Activated CD4-positive, alpha-beta T cell treated with anti-CD3 and anti-CD28 coated beads for 4 hours (primary cell): ENCODE measurements at places on chromosomes 7 and 10.
A peak's percentile ranks its signal among the peaks of the same experiment; 100 is the strongest.

GRCh38 chr7:76047305-76047810 lies 442 bp downstream of the STYXL1 start:
- DNase-seq, result no peak

GRCh38 chr7:2864204-2864985 lies 20.3 kb upstream of the GNA12 start:
- DNase-seq, result no peak

GRCh38 chr7:1065585-1066241 lies 21.4 kb downstream of the GPR146 start:
- peak; percentile 78 for DNase-seq

- DNase-seq, result no peak
These were observed 342 bp downstream of the OR2AE1 start for GRCh38 chr7:99876491-99876890.

DNA sequence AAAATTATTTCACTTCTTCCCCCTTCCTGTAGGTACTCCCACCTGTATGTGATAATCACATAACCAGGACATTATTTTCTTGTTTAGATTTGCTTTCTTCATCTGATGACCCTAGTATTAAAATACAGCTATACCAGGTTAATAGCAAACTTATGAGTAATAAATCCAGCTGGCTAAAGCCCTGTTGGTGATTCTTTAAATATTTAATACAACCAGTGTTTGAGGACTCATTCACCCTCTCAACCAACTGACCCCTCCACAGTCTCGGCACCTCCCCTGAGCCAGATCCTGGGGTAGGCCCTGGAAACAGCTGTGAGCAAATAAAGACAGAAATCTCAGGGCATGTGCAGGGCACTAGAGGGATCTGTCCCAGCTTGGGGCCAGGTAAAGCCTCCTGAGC lies 58.5 kb downstream of the BLNK start:
- DNase-seq, result no peak

DNA sequence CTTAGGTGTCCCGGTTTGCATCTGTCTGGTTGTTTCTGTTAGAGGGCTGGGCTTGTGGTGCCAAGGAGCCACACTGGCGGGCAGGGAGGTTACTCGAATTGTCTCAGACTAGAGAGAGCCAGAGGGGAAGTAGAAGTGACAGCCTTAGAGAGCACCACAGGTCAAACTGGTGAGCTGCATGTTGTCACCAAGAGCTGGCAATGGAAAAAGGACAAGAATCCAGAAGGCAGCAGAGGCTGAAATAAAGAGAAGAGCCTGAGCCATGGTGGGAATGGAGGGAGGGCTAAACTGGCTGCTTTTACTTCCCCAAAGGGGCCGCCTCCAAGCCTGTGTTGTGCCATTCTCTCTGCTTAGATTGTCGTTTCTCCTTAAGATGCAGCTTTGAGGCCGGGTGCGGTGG lies 31.1 kb upstream of the RHBDD2 start:
- no peak for DNase-seq

GRCh38 chr10:5546891-5547680 lies 22.3 kb downstream of the CALML3 start:
- no peak for DNase-seq

DNA sequence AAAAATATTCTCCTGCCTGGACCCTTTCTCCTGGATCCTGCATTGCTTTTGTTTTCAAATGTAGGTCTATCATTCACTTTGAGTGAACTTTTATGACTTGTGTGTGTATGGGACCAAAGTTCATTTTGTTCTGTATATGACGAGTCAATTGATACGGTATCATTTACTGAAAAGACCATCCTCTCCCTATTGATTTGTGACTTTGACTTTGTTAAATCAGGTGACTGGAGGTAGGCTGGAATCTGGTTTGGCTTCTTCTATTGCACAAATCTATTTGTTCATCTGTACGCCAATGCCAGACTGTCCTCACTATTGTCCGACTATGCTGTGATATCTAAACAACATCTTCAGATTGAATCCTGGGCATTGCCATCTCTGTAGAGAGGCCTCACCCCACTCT lies 5.3 kb upstream of the ARMS2 start:
- no peak for DNase-seq

DNA sequence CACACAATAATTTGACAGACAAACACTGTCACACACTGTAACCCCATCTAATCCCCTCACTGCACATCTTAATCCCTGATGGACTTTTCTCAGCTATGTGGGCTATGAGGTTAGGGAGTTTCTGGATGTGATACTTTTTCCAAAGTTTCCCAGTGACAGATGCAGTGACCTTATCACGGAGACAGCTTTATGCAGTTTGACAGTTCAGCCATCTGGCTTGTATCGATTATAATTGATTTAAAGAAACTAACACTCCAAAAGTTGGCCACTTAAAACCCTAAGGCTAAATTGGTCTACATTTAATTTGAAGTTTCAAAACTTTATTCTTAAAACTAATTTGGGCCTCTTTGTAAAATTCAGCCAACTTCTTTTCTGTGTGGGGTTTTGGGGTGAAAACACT lies 196.7 kb downstream of the SDK1 start:
- no peak for DNase-seq

DNA sequence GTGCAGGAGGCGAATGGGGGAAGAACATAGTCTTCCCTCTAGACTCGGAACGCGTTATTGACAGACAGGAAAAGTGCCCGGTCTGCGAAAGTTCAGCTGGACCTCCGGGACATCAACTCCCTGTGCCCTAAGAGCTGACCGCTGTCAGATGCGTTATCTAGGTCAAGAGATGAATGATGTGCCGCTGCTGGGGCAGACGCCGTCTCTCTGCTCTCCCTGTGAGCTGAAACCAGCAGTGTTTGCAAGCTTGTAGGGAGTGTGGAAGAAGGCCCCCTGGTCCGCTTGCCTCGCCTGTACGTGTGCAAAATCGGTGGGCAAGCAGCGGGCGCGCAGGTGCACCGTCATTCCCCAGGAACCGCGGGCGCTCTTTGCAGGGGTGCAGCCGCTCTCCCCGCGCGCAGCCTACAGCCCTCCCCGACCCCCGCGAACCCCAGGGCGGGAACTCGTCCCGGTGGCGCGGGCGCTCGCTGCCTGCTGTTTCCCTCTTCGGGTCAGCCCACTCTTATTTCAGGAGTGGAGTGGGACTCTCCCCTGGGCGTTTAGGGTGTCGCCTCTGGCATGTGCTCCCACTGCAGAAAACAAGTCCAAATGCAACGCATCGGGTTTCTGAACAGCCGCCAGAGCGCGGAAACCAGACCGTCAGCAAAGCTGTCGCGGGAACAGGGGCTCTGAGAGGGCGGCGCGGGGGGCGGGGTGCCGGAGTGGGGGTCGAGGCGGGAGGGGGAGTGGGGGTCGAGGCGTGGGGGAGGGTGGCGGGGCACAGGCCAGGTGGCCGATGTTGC lies 1.8 kb upstream of the PFKFB3 start:
- peak; percentile 41 for DNase-seq

- DNase-seq, result no peak
These were observed 85.0 kb downstream of the LRRN3 start for GRCh38 chr7:111175908-111176441.
